D721Med (cell line): ENCODE measurements at places on chromosomes 7 and 10.

DNA sequence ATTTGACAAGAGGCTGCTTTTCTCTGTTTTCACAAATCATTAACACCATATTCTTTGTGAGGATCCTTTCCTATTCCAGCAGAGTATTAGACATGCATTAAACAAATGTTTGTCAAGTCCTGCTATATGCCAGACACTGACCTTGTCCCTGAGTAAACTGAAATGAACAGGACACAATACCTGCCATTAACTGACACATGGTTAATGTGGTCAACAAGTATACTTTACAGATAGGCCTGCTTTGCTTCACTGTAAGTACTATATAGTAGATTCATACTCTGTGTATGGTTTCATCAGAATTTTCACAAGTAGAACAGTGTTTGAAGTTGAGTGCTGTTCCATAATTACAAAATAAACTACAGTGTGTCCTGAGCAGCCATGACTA, 5.9 kb downstream of the TNKS2 start:
- no peak for DNase-seq

DNA sequence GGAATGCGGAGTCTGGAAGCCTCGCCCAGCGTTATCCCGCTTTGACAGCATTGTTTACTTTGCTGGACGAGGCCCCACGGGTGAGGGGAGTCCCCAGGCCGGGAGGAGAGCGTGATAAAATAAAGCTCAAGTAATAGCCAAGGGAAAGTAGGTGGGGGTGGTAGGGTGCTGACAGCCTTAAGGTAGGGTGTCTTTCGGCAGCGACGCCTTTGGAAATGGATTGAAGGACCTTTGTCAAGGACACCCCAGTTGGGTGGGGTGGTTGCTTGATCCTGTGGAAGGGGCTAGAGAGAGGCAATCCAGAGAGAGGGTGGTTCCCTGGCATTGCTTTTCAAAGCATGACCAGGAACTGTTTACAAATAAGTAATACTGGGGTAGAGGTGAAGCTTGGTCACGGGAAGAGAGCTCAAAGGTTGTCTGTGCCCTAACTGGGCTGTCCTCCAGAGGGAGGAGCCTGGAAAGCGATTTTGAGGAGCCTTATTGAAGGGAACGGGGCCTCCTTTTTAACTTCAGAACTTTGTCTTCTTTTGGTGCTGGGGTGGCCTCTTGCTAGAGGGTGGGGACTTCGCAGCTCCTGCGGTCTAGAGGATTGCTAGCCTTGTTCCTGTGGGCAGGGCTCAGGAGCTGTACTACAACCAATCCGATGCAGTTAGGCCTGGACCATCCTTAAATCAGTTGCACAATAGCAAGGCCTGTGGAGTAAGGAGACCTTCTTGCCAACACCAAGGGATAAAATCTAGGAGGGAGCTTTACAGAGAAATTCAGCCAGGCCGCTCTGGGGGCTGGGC, 1.3 kb downstream of the EIF4EBP2 start:
- no peak for DNase-seq

DNA sequence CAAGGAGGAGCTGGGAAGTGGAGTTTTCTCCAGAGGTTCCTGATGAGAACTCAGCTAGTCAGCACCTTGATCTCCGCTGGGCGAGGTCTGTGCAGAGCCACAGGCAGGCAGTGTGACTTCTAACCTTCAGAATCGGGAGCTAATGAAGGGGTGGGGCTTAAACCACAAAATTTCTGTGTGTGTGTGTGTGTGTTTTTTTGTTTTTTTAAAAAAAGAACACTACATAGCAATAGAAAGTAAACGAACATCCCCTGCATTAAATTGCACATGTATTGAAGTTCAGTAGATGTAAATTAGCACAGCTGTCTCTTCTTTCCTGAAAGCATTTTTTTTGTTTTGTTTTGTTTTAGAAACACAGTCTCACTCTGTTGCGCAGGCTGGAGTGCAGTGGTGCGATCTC, 46.2 kb downstream of the RBM17 start:
- DNase-seq, result no peak

GRCh38 chr7:139899328-139899955, 70.4 kb downstream of the TBXAS1 start:
- no peak for DNase-seq

DNA sequence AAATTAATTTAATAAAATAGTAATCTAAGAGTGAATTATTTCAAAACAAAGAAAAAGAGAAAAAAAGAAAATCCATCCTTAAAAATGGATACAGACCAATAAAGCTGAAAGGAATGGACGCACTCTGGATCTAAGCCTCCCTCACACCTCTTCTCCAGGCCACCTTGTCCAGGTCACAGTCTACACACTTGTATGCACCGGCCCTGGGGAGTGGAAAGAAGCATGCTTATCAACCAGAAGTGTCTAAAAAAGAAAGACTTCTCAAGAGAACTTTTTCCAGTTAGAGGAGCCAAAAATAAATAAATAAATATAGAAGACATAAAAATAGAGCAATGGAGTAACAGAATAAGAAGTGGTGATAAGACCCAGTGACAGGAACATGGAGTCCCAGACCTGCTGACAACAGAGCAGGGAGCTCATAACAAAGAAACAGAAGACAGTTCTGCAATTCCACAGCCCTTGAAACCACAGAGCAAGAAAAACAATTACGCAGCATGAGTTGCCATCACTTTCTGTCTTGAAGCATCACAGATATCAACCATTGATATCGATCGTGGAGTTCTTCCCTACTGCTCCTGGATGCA, 311.7 kb upstream of the NFE2L3 start:
- DNase-seq, result no peak

- no peak for DNase-seq
These were observed 87.1 kb downstream of the HIBADH start for GRCh38 chr7:27575613-27576012.

- no peak for DNase-seq
These were observed 6.6 kb downstream of the SFRP5 start for GRCh38 chr10:97765201-97765600.

GRCh38 chr10:79380946-79381721, 33.9 kb downstream of the PPIF start:
- DNase-seq, result no peak

- no peak for DNase-seq
These were observed 5.7 kb upstream of the HK1 start for GRCh38 chr10:69272624-69273023.

DNA sequence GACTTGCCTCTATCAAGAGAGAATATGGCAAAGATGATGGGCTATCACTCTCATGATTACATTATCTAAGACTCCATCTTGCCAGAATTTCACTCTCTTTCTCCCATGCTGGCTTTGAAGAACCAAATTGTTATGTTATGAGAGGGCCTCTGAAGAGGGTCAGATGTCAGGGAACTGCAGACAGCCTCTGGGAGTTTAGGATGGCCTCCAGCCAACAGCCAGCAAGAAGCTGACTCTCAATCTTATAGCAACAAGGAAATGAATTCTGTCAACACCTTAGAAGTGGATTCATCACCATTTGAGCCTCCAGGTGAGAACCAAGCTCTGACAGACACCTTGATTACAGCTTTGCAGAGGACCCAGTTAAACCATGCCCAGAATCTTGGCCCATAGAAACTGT, 33.6 kb downstream of the ZNF22 start:
- DNase-seq, result no peak

DNA sequence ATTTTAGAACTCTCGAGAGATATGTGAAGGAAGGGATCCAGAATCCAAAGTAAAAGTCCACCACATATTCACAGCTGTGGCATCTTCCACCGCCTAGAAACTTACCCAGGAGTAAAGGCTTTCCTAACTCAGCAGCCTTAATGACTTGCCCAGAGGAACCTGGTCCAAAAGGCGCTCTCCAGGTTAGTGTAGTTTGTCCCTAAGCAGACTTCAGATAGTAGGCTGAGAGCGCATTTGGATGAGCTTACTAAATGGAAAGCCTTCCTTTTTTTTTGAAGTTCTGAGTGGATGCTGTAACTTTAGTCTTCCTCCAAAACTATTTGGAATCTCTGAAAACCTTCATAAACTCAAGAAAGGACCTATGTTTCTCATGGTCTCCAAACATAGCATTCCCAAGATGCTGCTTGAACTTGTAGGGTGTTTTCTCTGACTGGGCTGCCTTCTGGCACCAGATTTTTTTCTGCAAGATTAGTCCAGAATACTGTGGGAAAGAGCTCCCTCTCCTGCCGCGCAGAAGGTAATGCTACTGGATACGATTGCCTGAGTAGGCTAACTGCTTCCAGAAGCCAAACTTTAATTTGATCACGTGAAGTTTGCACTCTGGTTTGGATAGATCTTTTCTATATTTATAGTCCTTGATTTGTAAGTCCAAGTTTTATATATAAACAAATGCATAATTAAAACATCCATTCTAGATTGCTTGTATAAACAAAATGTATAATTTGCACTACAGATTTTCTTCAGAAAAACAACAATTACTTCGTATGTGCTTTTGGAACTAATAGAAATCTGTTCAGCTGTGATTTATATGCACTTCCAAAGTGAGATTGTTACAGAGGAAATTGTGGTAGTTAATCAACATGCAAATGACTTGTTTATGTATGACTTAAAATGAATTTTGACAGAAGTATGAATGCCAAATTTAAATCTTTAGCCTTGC, 19.6 kb upstream of the GPR37 start:
- DNase-seq, result no peak

DNA sequence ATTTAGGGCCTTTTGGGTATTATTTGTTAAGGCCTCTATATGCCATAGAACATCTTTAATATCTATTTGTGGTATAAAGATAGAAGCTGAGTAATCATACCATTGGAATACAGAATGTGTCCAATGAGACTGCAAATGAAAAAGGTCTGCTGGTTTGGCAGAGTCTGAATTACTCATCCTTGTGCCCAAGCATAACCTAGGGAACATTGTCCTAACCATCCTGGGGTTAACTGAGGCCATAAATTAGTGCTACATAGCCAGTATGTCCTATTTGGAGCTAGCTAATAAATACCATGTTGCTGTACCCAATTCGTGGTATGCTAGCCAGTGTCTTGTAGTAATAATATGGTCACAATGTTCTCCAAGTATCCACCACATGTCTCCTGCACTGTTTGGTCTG, 117.1 kb downstream of the ANKRD26 start:
- no peak for DNase-seq

GRCh38 chr10:61883371-61884025, 18.0 kb upstream of the ARID5B start:
- DNase-seq, result no peak

DNA sequence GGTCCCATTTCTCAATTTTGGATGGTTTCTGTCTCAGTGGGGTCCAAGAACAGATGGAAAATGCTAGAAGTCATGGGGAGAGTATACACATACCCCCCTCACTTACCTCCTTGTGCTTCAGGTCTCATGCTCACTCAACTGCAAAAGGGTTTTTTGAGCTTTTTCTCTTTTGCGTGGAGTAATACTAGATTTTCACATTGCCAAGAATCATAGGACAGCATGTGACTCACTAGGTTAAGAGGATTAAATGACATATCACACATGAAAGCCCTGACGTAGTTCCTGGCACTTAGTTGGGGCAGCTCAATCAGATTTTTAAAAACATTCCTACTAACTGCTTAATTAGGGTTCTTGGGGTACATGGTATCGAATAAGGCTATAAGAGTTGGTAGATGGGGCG, 4.5 kb downstream of the PI4K2A start:
- DNase-seq, result no peak

GRCh38 chr7:43878867-43879266, 9.6 kb upstream of the MRPS24 start:
- DNase-seq, result no peak

DNA sequence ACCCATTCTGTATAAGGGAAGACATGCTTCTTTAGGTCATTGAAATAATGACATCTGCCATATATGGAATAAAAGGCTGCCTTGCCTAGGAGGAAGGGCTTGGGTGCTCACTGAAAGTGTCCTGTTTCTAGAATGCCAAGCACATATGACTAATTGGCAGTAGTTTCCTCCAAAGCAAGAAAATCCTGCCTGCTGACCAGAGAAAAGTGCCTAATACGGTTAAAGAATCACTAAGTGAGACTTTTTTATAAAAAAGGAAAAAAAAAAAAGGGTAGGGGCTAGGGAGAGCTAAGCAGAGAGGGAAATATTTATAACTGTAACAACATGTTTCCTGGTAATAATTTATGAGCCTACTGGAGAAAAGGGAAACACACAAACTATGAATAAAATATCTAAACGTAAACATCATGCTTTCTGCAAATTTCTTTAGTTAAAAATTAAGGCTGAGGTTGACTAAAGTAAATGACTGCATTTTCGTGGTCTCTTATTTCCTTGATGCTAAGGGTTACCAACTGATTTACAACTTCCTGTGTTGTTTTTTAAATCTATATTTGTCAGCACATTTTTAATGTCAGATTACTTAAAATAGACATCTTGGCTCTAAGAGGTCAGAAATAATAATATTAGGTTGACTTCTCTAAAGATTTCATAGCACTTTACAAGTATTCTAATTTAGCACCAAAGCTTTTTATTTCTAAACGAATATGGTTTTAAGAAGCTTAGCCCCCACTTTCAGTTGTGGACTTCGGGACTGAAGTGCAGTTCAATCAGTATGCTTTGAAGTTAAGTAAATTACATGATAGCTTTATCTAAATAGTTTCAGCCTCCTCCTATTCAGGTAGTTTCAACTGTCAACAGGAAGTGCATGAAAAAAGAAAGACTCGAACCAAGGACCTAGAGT, 89.6 kb downstream of the CABCOCO1 start:
- no peak for DNase-seq

DNA sequence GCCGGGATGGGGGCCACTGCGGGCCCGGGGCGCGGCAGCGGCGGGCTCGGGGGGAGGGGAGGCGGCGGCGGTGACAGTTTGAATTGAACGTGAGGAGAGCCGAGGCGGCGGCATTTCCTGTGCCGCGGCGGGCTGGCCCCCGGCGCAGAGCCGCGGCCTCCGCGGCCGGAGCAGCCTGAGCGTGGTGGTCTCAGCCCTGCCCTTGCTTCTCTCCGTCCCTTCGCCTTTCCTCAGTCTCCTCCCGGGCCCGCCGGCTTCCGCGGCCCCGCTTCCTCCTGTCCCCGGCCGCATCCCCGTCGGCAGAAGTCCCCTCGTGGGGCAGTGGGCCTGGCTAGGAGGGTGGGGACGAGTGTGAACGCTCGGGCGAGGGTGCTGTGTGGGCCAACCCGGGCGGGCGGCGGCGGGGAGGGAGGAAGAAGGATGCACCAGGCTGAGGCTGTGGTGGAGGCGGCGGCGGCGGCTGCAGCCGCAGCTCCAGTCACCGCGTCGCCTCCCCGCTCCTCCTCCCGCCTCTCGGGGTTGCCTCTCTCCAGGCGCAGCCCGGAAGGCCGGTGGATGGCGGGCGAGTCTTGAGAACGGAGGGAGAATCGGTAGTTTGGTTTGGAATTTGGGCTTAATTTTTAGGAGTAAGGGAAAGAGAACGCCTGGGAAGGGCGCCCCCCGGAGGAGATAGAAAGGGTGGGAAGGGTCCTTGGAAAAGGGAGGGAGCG, 690 bp downstream of the SEPTIN7 start:
- DNase-seq, result no peak

- DNase-seq, result no peak
These were observed 6.7 kb upstream of the FAM180A start for GRCh38 chr7:135755351-135755753.
